ENCODE measurements at places on chromosomes 1 and 21.

GRCh38 chr1:38872401-38873026 is 634 bp downstream of the MYCBP start:
- DNase-seq = peak; percentile 30

DNA sequence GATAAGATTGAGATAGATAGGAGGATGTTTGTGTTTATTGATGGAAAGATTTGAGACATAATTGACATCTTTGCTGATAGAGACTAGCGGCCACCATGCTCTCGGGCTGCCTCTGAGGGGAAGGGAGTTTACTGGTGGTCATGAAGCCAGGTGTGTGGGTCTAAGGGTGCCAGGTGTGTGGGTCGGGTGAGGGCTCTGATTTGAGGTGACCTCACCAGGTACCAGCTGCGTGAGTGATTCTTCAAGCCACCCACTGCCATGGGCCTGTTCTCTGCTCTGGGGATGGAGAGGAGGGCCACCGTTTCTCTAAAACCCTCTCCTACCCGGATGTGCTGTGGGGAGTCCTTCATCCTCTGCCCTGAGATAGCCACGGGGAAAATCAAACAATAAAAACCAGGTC is 3.2 kb downstream of the UBASH3A start:
- peak; percentile 10 for DNase-seq

GRCh38 chr1:25590096-25590824 is 26.3 kb upstream of the MAN1C1 start:
- no peak for DNase-seq

- DNase-seq = no peak
Measured at GRCh38 chr1:160807738-160808137, 11.8 kb downstream of the LY9 start.

DNA sequence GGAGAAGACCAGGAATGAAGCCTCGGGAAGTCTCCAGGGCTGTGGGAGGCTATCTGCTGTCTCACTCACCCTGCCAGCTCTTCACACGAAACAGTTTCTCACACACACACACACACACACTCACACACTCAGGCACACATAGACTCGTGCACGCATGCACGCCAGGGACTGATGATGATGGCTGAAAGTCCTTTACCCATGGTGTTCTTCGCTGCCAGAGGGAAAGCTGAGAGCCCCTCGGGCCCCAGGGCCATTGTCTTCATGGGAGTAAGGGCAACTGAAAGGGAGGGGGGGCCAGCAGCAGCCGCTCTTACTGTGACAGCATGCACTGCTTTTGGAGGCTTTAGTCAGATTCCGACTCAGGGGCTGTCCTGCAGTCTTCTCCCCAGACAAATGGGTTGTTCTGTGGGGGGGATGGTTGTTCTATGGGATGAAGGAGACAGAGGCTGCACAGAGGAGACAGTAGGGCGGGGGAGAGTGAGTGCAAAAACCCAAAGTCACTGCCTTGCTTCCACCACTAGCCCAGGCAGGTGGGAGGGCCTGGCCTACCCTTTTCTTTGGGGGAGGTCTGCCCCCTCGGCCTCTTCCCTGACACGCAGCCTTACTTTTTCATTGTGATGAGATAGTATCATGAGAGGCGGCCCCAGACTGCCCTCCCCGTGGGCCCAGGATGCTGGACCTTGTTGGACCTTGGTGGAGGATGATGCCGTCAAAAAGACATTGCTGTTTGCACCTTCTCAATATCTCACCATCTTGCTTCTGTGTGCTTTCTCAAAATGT is 29.0 kb downstream of the STUM start:
- no peak for DNase-seq

- no peak for DNase-seq
Measured at GRCh38 chr1:225928186-225929175, 4.4 kb upstream of the PYCR2 start.
